ENCODE measurements at places on chromosomes 5 and 9. TPM values are rescaled to one million over a fixed set of nuclear protein-coding genes. Genes with fewer than 3 reads are reported as not detected.

GRCh38 chr9:118163751-118164150 lies 459.5 kb downstream of the TLR4 start:
- no peak for DNase-seq

- DNase-seq = peak; percentile 29
Measured at GRCh38 chr9:32581512-32582143, 8.7 kb upstream of the NDUFB6 start.

DNA sequence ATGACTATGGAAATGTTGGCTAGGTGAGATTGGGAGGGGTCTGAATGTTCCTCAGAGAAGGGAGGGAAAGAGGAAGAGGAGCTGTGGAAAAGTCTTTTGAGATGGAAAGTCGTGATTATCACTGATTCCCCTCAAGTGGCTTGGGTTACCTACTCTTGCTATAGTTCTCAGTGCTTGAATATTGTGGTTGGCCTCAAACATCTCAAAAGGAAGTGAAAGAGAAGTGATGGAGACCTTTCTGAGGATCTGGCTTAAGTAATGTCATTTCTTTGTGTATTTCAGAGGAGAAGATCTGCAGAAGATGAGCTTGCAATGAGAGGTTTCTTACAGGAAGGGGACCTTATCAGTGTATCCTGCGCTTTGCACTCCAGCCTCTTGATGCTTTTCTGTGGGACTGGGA lies 5.5 kb downstream of the EXOSC2 start:
- DNase-seq = no peak

C9 gene
- 0.07 TPM for polyA plus RNA-seq

SLC45A2 gene
- polyA plus RNA-seq = not detected

- DNase-seq = no peak
Measured at GRCh38 chr5:116436674-116437350, 137.8 kb downstream of the SEMA6A start.

- DNase-seq = peak; percentile 52
Measured at GRCh38 chr9:35686222-35687203, 3.2 kb downstream of the TPM2 start.

GABRP gene
- not detected for polyA plus RNA-seq

PLAC8L1 gene
- 1.2 TPM for polyA plus RNA-seq

- no peak for DNase-seq
Measured at GRCh38 chr5:170411100-170411499, 21.9 kb upstream of the KCNMB1 start.

PCDHA11 gene
- 0.48 TPM for polyA plus RNA-seq

- peak; percentile 53 for DNase-seq
Measured at GRCh38 chr9:119365291-119366027, 3.8 kb downstream of the BRINP1 start.

DNA sequence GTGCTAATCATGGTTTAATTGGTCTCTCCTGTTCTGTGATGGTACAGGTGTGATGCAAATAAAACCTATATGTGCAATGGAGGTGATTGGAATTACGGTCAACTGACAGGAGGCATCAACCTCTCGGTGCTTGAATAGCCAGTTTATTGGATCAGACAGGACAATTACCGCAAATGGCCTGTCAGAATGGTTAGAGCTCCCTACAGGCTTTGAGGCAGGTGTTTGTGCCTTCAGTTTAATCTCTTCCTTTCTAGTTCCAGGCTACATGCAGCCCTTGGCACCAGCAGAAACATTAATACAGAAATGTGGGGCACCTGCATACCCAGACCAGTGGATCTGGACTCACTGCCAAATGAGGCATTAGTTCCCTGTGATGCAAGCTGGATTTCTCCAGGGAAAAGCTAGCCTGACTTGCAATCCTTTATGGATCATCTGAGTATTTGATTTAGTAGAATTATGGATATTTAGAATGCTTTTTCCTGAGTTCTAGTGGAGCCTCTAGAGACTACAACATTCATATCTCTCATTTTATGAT lies 128.6 kb downstream of the MAT2B start:
- no peak for DNase-seq

DNA sequence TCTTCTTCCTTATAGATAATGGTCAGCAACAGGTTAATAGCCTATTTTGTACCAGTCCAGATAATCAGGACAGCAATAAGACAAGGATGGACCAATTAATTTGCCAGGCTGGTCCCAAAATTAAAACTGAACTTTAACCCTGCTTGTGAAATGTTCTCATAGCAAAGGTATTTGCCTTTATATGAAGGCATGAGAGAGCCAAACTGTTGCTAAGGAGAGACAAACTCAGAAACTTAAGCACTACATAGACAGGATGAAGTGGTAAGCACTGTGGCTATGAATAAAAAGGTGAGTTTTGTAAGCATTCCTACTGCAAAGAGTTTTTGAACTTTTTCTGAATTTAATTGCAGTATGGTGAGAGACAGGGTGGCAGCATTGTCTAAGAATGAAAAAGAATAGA lies 174.7 kb upstream of the PPP1R2B start:
- DNase-seq = no peak

GRCh38 chr5:1108865-1109174 lies 3.0 kb downstream of the SLC12A7 start:
- no peak for DNase-seq

DNA sequence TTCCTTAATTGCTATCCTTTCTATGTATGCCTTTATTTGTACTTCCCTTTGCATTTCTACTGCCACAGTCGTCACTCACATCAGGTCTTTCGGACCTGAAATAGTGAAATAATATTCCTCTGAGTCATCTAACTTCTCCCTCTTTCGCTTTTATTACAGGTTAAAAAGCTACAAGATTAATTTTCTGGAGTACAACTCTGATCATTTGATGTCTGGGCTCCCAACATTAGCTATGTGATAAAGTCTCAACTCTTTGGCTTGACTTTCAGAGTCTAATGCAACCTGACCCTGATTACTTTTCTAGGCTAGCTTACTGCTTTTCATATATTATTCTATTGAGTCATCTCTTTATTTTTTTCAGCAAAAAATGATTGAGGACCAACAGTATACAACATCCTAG lies 638.8 kb upstream of the WWC1 start:
- no peak for DNase-seq

Data from adrenal gland (tissue), 19 donors.